ENCODE measurements at places on chromosomes 2 and 18.

DNA sequence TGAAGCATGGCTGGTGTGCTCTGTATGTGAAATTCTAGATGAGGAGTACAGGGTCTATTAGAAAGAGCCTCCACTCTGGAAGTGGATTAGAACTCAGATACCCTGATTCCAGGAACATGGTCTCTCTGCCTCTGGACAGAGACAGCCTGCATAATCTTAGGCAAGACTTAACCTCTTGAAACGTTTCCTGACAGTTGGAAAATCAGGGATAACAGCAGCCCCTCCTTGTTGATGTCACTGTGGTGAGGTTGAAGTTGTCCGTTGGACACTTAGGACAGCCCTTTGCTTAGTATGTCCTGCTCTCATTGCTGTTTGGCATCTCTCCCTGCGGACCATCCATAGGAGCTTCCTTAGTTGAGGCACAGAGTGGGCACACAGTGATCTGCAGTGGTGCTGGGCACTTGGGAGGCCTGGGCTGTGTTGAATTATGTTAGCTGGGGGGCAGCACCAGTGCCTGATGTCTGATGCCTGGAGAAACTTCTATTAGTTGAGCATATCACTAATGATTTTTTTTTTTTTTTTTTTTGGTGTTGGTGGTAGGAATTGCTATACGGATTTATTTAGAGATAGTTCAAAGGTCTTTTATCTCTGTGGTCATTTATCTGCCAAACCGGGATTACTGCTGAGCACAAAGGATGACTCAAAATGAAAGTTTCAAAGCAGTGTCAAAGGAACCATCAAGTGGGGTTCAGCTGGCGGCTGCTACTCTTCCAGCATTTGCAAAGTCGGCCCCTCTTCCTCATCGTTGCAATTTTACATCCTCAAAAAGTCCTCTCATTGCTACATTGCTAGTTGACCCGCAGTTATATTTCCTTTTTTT lies 28.8 kb downstream of the SETBP1 start:
- no peak for DNase-seq

DNA sequence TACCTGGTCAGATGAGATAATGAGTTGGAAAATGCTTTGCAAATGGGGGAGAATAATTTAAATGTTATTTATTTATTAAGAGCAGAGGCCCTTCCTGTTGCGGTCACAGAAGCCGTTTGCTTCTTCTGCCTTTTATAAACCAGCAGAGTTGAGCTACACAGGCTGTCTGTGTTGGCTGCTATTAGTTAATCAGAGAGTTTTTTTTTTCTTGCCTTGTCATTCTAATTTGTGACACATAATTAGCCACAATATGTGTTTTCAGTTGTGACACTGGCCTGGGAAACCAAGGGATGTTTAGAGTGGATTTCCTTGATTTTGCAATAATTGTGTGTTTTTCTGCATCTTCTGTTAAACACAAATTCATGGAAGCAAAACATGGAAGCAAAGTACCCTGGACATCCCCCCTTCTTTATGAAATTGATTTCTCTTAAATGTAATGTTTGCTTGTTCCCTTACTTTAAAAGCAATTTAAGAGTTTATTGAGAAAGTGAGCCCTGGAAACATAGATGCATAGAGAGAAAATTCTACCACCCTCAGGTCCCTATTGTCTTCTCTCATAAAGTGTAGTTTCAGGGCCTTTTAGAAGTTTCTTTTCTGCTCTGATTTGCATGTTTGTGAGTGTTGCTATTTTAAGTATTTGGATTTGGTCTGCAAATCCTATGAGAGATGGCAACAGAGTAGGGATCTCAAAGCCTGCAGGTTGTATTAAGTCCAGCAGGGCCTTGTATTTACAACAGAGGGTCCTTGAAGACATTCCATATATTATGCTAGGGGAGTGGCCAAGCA lies 22.8 kb upstream of the IL37 start:
- DNase-seq = no peak

DNA sequence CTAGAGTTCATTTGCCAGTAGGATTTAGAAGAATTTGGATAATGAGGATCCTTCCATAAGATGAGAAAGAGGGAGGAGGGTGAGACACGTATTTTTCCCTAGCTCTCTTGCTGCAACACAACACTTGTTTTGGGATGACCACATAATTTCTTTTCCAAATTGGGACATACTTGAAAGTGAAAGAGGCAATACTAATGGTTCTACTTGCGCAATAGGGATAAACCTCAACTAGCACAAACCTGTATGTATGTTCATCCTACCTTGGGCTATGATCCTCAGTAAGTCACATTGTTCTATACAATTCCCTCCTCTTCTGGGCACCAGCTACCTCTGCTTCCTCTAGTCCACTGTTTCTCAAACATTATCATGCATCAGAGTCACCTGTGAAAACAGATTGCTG lies 1208.8 kb upstream of the LRRTM1 start:
- DNase-seq = no peak

DNA sequence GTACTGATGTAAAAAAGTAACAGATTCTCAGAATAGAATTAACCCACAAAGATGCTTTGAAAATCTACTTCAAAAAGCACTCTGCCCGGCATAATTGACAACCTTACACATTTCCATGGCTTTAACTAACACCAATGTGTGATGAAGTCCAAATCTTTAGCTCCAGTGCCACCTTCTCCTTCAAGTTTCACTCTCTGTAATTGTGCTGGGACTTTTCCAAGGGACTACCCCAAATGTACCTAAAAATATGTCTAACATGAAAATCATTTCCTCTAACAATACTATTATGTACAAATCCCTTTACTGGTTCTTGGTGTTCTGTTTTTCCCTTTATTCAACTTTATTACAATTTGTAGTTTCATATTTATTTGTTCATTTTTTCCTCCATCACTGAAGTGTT lies 20.6 kb upstream of the UBE2E3 start:
- no peak for DNase-seq

DNA sequence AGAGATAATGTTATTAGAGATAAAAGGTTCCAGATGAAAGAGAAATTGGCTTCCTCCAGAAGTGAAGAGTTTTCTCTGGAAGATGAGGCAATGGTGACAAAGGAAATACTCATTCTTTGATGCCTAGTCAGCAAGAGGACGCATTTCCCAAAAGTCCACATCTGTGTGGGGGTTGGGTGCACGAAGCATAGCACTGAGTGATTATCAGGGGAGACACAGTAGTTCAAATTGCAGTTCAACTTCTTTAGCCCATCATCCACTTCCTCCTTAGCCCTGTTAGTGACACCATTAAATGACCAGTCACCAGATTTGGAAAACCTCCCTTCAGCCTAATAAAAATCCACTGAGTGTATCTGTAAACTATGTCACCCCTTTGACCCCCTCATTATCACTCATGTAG lies 80.9 kb upstream of the PHLPP1 start:
- DNase-seq = no peak

DNA sequence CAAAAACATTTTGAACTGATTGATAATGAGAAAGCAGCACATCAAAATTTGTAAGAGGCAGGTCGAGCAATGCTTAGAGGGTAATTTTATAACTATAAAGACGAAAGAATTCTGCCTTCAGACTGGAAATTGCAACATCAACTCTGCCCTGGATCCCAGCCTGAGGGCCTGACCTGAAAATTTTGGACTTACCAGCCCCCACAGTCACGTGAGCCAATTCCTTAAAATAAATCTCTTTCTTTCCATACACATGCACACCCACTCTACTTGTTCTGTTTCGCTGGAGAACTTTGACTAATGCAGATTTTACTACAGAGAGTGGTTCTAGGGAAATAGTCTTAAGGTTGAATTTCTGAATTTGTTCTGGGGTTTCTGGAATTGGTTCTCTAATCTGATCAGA lies 14.6 kb upstream of the ACOXL start:
- no peak for DNase-seq

- DNase-seq = no peak
These were observed 87.6 kb downstream of the NRP2 start for GRCh38 chr2:205769879-205770278.

GRCh38 chr18:74316257-74317170 lies 875 bp downstream of the C18orf63 start:
- no peak for DNase-seq

- no peak for DNase-seq
These were observed 127.1 kb downstream of the ETAA1 start for GRCh38 chr2:67524213-67524612.

DNA sequence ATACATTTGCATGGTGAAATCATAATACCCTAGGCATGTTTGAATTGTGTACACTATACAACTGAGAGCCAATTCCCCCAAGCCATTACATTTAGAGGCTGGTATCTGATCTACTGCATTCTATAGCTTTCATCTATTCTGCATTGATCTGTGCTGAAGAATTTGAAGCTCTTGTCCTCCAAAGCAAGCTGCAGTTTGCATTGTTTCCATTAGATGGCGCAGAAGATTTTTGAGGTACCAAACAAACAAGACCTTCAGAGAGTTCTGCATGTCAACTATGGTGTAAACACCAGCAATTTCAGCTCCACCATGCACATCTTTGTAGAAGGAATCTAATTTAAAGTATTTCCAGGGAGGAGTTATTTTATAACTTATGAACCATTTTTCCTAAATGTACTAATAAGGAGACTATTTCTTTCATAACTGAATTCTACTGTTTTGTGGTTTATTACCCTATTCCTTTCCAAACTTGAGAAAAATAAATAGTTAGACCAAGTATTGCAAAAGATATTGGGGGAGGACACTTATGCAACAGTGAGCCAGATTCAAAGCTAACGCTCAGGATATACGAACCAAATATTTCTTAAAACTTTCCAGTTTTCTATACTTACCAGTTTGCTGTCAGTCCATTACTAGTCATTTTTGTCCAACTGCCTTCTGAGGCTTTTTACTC lies 761.8 kb upstream of the ACVR2A start:
- no peak for DNase-seq

DNA sequence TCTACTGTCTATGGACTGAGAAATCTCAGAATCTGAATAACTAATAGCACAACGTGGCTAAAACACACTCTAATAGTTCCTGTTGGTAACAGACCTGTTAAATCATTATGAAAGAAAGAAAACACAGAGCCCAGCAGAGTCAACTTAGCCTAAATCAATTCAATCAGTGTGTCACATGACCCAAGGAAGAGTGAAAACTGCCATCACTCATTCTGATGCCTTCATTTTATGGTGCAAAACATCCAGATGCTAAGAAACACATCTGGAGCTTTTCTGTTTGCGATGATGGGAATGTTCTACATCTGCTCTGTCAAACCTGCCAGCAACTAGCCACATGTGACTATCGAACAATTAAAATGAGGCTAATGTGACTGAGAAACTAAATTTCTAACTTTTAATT lies 295.7 kb upstream of the TRIB2 start:
- no peak for DNase-seq

DNA sequence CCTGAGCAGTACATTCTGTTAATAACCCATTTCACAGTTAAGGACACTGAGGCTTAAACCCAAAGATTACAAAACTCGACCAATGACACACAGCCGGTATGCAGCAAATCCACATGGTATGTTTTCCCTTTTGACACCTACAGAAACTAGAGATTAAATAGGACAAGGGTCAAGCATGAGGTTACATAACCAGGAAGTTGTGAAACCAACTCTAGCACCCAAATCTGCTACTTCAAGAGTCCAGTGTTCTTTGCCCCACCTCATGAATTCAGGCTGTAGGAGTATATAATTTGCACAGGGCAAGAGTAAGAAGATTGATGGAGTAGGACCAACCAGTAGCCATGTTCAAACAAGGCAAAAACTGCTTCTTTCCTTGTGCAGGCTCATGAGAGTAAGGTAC lies 249.8 kb downstream of the BCL11A start:
- DNase-seq = no peak

- DNase-seq = no peak
These were observed 21.9 kb upstream of the DNAJC10 start for GRCh38 chr2:182694189-182694588.

DNA sequence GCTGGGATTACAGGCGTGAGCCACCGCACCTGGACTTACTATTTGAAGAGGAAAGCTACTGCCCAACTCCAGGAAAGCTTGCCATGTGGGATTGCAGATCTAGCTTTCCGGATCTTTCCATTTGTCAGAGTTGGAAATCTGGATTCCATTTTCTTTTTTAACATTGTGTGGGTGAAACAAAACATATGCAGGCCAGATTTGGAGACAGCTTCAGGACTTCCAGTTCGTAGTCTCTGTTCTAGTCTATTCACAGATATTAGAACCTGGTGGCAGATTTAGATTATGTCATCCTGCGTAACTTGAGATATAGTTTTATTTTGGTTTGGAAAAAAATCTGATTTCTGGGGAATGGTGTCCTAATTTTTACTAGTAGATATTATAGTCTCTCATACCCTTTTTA lies 70.5 kb downstream of the ZNF236 start:
- DNase-seq = no peak

DNA sequence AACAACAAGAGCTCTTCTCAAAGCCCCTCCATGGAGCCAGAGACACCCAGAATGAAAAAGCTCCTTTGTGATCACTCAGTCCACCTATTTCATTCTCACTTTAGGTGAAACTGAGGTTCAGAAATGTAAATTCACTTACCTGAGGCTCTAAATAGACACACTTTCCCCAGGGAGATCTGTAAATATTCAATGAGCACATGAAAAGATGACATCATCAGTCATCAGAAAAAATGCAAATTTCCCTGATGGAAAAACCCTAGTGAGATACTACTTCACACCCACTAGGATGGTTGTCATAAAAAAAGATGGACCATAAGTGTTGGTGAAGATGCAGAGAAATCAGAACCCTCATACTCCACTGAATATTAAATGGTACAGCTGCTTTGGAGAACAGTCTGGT lies 339.2 kb downstream of the EN1 start:
- no peak for DNase-seq

GRCh38 chr2:141692829-141693228 lies 438.0 kb downstream of the LRP1B start:
- DNase-seq = no peak

DNA sequence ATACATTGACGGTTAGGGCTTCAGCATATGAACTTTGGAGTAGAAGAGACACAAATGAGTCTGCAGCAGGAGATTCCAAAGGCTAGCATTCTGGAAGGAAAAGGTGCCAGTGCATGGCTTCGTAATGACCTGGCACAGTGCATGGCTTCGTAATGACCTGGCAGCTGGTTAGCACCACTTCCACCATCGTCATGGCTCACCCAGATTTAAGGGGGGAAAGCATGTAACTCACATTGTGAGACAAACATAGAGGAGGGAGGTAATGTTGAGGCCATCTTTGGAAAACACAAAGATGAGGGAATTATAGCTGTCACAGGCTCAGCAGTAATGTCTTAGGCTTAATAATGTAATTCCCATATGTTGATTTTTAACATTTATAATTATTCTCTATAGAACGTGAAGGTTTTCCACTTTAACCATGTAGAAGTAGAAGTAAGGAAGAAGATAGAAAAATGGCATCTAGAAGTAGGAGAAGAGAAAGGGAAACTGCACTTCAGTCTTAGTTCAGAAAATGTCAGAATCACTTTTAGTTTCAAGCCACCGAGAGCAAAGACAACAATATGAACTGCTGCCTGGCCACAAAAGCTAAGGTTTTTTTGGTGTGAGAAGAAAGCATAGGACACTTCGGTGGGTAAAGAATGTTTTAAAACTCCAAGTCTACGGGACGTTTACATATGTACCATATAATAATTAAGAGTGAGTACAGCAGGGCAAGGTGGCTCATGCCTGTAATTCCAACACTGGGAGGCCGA lies 6.8 kb upstream of the STK25 start:
- no peak for DNase-seq
